ENCODE measurements at places on chromosomes 11 and 22.
A peak's percentile ranks its signal among the peaks of the same experiment; 100 is the strongest.

DNA sequence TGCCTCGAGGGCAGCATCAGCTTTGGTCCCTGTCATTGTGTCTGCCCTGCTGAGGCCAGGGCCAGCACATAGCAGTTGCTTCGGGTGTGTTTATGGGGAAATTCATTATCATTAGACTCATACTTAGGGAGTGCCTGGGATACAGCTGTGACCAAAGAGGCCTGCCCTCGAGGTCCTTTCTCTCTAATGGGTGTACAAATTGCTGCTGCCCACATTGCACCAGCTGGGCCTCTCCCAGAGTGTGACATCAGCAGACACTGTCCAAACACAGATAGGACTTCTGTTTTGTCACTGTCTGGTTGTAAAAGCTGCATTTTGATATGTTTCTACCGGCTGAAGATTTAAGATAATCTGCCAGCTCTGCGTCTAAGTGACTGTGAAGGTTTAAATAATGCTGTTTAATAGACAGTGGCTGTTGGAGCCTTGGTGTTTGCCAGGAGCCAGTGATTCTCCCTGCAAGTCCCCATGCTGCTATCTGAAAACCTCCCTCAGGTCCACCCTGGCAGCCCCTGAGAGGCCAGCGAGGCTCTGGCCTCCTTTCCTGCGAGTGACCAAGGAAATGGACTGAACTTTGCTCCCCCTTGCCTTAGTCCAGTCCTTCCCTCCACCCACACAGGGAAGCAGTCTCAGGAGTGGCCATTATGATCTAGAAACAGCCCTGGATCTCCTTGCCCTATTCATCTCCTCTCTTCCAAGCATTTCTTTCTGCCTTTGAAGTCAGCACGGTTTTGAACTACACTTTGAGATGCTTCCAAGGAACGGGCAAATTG is 505.2 kb downstream of the TBC1D22A start:
- DNase-seq = no peak

DNA sequence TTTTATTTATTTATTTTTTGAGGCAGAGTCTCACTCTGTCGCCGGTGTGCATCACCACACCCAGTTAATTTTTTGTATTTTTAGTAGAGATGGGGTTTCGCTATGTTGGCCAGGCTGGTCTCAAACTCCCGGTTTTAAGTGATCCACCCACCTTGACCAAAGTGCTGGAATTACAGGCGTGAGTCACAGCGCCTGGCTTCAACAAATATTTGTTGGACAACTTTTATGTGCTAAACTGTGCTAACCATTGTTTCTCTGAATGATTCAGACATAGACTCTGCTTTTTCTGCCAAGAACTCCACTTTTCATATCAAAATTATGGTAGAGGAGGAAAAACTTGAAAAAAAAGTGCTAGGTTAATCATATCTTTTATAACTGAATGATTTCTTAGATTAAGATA is 36.3 kb downstream of the MMP7 start:
- no peak for DNase-seq

- DNase-seq = peak; percentile 72
Observed at GRCh38 chr11:123640677-123641494, 13.5 kb downstream of the SCN3B start.

DNA sequence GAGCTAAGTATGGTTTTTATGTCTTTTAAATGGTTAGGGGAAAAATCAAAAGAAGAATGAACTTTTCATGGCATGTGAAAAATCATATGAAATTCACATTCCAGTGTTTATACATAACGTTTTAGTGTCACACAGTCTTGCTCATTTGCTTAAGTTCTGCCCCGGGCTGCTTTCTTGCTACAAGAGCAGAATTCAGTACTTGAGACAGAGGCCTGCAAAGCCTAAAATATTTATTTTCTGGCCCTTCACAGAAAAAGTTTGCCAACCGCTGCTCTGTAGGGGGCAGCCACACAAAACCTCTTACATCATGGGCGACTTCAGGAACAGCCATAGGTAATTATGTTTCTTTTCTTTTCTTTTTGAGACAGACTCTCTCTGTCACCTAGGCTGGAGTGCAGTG is 1.0 kb upstream of the ATG2A start:
- DNase-seq = peak; percentile 57

DNA sequence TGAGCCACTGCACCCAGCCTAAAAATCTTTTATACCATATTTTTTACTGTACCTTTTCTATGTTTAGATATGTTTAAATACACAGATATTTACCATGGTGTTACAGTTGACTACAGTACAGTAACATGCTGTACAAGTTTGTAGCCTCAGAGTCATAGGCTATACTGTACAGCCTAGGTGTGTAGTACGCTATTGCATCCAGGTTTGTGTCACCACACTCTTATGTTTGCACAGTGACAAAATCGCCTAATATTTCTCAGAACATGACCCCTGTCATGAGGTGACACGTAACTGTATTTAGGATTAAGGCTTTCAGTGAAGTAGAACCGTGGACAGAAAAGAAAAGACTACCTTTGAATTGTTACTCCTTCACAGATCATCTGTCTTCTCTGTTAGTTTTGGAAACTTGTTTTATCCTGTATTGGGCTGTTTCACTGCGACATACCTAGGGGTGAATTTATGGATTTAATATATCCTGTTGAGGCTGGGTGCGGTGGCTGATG is 83.8 kb downstream of the ZNRF3 start:
- no peak for DNase-seq

- no peak for DNase-seq
Observed at GRCh38 chr11:86240164-86240563, 4.4 kb upstream of the EED start.

DNA sequence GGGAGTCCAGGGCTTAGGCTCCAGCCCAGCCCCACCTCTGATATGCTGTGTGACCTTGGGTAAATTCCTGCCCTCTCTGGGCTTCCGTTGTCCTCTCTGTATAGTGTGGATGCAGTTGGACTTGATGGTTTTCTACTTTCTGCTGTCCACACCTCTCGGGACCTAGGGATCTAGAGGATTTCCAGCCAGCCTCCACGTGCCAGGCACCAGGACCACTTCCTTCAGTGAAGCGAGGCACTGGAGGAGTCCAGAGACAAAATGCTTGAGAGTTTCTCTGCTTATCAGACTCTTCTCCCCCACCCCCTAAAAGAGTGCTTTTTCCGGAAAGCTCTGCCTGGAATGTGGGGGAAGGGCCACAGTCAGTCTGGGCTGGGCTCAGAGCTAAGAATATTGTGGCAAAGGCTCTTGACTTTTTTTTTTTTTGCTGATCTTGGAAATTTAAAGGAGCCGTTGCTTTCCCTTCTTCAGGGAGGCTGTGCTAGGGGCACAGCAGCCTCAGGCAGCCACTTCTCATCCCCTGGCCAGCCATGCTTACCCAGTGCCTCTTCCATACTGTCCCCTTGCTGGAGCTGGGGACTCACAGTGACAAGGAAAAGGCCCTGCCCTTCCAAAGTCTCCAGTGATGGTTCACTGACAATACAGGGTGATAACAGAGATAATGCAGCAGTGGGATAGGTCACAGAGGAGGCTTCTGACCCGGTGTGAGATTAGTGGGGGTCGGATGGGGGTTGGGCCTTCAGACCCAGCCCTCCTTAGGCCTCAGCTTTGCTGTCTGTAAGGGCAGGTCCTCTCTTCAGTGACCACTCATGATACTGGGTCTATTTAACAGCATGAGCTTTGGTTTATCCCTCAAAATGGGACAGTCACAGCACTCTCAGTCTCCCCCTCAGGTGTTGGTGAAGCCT is 2.9 kb upstream of the SERPINH1 start:
- peak; percentile 71 for DNase-seq

- DNase-seq = peak; percentile 85
Observed at GRCh38 chr11:133064152-133064877, 468.0 kb downstream of the OPCML start.

DNA sequence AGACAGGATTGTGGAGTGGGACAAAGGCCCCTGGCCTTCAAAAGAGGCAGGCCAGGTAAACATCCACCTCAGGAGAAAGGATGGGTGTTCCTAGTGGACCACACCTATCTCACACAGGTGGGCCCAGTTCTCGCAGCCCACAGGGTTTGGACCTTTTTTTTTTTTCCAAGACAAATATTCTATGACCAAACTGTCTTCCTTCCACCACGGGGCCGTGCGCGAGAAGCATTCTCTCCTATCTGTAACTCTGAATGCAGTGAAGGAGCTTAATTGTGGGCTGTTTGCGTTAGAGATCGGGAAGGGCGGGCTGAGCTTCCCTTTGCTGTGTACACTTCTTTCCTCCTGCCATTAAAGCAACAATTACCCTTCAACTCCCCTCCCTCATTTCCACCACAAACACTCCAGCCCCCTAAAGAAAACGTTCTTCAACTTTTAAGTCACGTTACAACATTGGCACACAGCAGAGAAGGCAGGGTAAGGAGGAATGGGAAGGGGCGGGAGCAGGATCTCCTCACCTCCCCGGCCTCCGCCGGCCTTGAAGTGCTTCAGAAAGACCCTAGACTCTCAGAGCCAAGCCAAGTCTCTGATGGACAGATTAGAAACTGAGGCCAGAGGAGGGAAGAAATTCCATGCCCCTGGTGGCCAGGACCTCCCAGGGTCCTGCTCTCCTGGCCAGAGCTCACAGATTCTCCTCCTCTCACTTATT is 238.4 kb downstream of the BUD13 start:
- no peak for DNase-seq

- DNase-seq = no peak
Observed at GRCh38 chr11:83609191-83609590, 323.0 kb upstream of the CCDC90B start.

DNA sequence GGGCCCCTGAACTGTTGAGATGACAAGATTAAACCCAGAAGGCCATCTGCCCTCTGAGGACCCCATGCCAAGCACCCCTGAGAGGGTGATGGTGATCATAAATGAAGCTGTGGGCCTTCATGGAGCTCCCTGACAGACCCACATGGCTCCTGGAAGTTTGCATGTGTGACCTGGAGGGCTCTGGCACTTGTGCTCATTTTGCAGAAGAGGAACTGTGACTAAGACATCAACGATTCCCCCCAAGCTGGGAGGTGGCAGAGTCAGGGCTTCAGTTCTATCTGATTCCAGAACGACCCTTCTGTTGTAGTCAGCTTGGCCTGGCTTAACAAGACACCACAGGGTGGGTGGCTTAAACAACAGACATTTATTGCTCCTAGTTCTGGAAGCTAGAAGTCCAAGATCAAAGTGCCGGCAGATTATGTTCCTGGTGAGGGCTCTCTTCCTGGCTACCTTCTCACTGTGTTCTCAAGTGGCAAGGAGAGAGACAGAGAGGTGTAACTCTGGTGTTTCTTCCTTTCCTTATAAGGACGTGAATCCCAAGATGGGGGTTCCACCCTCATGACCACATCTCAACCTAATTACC is 46.4 kb upstream of the CD82 start:
- no peak for DNase-seq

GRCh38 chr11:115423728-115424459 is 80.3 kb downstream of the CADM1 start:
- no peak for DNase-seq

- no peak for DNase-seq
Observed at GRCh38 chr11:21975242-21975641, 217.6 kb upstream of the ANO5 start.

DNA sequence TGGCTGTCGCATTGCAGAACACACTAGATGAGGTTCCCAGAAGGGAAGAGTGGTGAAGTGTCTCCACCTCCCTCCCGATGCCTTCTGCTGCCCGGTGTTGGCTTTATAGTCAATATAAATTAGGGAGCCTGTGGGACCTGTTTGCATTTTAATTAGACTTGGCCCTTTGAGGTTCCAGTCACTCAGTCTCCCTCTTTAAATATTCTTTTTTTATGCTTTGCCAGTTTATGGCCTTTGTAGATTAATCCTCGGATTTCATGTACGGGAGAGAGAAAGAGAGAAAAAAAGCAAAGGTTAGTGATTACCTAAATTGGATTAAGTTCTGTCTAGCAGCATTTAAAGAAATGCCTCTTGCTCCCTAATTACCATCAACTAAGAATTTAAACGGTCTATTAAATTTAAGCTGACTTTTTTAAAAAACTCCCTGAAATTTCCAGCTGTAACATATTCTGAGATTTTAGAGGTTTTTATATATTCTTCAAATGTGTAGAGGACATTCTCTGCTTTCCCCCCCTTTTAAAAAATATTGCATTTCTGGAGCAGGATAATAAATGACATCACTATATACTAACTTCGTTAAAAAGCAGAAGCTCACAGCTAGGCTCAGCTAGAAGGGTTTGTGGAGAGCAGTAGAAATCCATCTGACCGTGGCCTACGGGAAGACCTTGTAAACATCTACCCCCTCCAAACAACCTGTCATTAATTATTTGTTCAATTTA is 84.4 kb downstream of the PRR5L start:
- DNase-seq = peak; percentile 87

DNA sequence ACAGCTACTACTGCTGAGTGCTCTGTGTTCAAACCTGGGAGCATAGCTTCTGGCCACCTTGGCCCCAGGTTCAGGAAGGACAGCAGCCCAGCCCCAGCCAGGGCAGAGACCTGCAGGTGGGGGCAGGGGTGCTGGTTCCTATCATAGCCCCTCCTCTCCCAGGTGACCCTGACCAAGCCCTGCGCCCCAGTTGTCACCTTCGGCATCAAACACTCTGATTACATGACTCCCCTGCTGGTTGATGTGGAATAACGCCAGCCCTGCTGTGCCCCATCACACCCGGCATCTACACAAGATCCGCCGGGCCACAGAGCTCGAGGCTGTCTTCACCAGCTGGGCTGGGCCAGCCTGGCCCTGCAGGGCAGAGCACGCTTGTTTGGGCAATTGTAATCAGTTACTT is 6.9 kb downstream of the SCGB1C1 start:
- DNase-seq = no peak

GRCh38 chr11:19466314-19466713 is 225.6 kb upstream of the E2F8 start:
- no peak for DNase-seq

DNA sequence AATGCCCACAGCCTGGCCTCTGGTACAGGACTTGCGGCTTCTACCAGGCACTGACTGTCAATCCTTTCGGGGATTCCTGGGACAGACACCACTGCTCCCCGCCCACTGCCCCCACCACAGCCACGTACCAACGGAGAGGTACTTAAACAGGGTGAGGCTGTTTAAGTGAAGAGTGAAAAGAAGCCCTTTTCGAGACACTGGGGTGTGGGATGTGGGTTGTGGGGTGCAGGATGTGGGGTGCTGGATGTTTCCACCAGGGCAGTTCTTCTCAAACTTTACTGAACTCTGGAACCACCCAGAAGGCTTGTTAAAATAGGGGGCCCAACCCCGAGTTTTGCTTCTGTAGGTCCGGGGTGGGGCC is 34.2 kb upstream of the PRR5 start:
- DNase-seq = no peak

GRCh38 chr22:37240941-37241320 is 3.1 kb downstream of the RAC2 start:
- DNase-seq = no peak

GRCh38 chr11:36214480-36214879 is 74.7 kb downstream of the COMMD9 start:
- DNase-seq = no peak

- no peak for DNase-seq
Observed at GRCh38 chr11:32494629-32495028, 59.3 kb upstream of the WT1 start.

- DNase-seq = no peak
Observed at GRCh38 chr22:21856868-21857267, 10.6 kb downstream of the MAPK1 start.
